Stimulated activated CD8-positive, alpha-beta memory T cell treated with anti-CD3 and anti-CD28 coated beads, Interleukin-15, amount 100 ng/mL, for 48 hours (primary cell): ENCODE measurements at places on chromosomes 3 and 15.

DNA sequence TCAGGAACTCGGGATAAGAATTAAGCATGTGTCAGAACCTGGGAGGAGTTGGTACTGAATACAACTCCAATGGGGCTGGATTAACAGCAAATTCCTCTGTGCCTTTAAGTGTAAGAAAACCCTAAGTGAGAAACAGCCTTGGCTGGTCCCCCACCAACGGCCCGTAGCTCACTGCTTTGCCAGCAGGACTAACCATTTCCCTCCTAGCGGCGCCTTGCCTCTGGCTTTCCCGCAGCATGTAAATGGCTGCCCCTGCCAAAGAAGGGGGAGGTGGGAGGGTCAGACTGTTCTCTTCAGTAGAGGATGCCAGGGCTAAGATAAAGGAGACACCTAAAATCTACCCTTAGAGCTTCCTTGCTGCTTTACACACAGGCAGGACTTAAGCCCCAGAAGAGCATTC lies 51.0 kb upstream of the SH3GL3 start:
- DNase-seq: no peak

- DNase-seq: no peak
Measured at GRCh38 chr15:64389036-64389435, 1.4 kb downstream of the TRIP4 start.

GRCh38 chr3:27976933-27977332 lies 254.8 kb upstream of the EOMES start:
- no peak for DNase-seq

DNA sequence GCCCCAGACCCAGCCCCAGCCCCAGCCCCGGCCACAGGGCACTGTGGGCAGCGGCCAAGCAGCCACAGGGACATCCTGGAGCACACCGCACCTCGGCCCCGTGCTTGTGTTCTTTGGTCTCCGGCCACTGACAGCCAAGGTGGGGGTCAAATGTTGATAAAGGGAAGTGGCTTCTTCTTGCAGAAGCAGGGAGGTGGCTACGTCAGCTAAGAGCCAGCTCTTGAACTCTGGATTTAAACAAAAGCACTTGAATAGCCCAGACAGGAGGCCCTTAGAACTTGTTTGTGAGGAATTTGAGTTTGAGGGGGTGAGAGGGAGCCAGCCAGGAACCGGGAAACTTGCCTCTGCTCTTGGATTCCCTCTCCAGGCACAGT lies 135.8 kb upstream of the ABHD17C start:
- DNase-seq: no peak

DNA sequence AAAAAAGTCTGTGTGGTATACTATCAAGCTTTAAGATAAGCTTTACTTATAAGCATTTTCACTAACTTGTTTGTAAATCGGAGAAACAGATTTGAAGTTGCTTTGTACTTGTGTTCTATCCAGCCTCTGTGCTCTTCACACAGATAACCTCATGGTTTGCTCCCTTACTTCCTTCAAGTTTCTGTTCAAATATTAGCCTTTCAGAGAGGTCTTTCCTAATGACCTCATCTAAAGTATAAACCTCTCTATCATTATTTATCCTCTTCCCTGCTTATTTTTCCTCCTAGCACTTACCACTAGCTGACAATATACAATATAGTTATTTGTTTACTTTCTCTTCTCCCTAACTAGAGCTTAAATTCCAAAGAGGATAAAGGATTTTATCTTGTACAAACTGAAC lies 180.0 kb downstream of the CBLB start:
- no peak for DNase-seq

- no peak for DNase-seq
Measured at GRCh38 chr3:21839592-21839991, 88.6 kb upstream of the ZNF385D start.

- no peak for DNase-seq
Measured at GRCh38 chr3:38165722-38166387, 518 bp downstream of the OXSR1 start.

- DNase-seq: no peak
Measured at GRCh38 chr3:187063286-187064121, 75.8 kb downstream of the RPL39L start.

- DNase-seq: no peak
Measured at GRCh38 chr3:50648944-50649343, 25.8 kb upstream of the DOCK3 start.

- DNase-seq: no peak
Measured at GRCh38 chr15:21262851-21263425, 177.4 kb downstream of the POTEB3 start.

DNA sequence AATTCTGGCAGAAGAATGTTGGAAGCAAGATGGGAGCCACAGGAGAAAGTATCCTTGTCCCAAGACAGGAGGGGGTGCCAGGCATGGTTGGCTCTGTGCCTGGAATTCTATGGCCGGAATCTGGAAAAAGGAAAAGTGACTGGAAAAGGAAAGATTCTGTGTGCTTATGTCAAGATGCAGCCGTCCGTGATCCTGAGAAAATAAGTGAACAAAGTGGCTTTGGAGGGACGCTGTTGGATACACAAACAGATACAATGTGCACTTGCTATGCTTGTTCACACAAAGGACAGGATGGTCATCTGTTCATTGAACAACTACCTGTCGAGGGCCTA lies 28.5 kb upstream of the MUC20 start:
- DNase-seq: no peak

- no peak for DNase-seq
Measured at GRCh38 chr3:27378331-27378730, 9.1 kb upstream of the NEK10 start.

- no peak for DNase-seq
Measured at GRCh38 chr3:127408022-127408683, 120.3 kb upstream of the PRR20G start.

DNA sequence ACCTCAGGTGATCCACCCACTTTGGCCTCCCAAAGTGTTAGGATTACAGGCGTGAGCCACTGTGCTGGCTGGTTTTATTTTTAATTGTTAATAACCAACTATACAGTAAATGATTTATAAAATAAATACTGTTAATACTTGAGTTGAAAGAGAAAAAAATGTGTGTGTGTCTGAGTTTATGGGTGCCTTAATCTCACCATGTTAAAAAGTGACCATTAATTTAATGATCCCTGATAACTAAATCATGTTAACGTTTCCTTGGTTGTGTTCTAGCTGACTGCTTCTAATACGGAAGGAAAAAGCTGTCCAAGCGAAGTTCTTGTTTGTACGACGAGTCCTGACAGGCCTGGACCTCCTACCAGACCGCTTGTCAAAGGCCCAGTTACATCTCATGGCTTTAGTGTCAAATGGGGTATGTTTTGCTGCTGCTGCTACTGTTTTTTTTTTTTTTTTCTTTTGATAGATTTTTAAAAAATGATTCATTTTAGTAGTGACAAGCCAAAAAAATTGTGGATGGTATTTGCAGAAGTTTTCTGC lies 113.5 kb downstream of the GHSR start:
- DNase-seq: no peak

GRCh38 chr3:53195602-53196574 lies 34.9 kb downstream of the PRKCD start:
- DNase-seq: peak; percentile 34

GRCh38 chr3:122247825-122248185 lies 64.3 kb downstream of the CASR start:
- no peak for DNase-seq

GRCh38 chr3:243356-243725 lies 46.8 kb downstream of the CHL1 start:
- DNase-seq: no peak

DNA sequence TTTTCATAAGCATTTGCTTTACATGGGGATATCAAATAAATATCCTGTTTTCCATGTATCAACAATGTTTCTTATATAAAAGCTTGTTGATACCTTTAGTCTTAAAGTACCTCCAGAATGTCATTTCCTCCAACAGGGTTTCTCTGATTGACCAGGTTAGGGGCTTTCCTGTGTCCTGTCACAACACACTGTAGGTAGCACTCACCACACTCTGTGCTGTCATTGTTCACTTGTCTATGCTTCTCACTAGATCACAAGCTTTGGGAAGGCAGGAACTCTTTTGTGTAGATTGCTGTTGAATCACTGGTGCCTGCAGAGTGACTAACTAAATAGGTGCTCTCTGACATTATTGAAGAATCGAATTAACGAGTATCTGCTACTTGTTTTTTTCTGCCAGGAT lies 49.8 kb downstream of the USP50 start:
- no peak for DNase-seq
